NCI-H1105 treated with DMSO at 0.1 percent for 48 hours (cell line): ENCODE measurements at places on chromosomes 12 and 14.

GRCh38 chr12:101051901-101052550 lies 158.0 kb downstream of the SLC5A8 start:
- DNase-seq, result no peak

DNA sequence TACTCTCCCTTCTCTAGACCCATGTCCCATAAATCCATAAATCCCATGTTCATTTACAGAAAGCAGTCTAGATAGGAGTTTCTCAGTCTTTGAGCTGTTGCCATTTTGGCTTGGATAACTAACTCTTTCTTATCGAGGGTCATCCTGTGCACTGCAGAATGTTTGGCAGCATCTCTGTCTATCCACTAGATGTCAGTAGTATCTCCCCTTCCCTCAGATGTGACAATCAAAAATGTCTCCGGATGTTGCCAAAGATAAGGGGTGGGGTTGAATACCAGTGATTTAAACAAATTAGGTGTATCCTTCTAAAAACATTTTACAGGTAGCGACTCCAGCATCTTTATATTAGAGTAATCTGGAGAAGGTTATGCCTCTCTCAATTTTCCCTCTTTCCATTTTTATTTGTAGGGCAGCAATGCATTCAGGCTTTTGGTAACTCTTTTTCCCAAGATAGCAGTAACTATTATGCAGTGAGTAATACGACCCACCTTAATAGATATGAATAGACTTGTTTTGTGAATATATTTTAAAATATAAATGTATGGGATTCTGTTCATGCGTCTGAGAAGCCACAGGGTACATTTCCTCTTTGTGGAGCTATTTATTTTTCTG lies 100.7 kb downstream of the LRRK2 start:
- peak; percentile 83 for DNase-seq

DNA sequence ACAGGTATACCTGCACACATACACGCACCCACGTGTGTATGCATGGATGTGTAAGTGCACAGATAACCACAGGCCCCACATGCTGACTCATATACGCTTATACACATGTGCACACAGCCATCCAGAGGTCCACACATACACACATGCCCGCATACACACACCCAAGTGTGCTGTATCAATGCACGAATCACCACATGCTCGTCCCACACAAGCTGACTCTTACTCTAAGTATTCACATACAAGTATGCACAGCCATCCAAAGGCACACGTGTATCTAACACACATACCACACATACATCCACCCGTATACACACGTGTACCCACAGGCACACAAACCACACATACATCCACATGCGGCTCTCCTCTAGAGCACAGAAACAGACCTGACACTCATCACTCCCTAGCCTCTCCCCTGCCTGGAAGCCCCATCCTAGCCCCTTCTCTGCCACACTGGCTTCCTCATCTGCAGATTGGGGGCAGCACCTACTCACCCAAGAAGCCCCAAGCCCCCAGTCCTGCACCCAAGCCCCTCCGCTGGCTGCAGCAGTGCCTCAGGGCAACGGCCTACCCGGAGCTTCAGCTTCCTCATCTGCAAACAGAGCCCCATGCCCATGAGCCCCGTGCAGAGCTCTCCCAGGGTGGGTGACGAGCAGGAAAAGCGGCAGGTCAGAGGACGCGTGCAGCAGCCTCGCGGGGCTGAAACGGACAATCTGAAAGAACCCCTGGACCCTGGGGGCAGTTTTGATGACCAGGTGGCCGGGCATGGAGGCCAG lies 105.4 kb downstream of the NCOR2 start:
- DNase-seq, result no peak

DNA sequence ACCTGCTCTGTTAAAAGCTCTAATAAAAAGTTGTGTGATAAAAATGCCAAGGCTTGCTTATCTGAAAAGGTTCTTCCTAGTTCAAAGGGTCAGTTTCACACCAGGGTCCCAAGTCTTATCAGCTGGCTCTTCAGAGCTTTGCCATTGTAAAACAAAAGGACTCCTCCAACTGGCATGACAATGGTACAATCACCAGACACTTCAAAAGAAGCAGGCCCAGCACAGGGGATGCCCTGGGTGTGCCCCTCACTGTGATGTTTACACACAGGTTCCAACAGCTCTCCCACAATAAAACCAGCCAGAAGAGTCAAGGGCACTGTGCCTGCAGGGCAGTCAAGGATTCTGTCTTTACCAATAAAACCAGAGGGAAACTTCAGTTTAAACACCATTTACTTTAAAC lies 78.7 kb downstream of the PRICKLE1 start:
- DNase-seq, result no peak

DNA sequence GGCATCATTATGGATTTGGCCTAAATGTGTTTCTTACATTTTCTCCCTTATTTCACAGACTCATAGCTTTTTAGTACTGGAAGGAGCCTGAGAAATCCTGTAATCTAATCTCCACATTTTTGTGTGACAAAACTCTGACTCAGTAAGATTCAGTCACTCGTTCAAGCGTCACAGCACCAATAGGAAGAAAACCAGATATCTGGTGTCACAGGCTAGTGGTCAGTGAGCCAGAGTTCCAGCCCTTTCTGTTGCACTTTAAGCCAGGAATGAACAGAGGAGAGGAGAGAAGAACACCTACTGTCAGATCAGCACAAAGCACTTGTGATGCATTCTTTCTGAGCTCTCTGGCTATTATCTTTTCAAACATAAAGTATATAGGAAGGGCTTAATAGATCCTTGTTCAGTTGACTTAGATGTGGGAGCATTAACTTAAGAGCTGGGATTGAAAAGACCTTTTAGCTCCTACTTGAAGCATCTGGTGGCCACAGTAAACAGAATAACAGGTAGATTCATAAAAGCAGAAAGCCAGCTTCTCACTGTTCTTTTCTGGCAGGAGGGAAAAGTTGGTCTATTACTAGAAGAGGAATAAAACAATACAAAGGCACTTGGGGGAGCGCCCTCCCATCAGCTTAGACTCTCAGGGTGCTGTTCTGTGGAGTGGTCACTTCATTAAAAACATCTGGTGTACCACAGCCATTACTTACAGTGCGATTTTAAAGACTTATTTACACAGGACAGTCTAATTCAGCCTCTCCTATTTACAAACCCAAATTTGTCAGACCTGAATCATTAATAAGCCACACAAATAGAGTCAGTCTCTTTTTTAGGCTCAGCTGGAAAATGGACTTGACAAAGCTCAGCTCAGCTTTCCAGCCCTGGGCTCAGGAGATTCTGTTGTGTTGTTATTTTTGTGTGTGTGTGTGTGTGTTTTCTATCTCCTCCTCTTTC lies 12.2 kb upstream of the NID2 start:
- peak; percentile 22 for DNase-seq

DNA sequence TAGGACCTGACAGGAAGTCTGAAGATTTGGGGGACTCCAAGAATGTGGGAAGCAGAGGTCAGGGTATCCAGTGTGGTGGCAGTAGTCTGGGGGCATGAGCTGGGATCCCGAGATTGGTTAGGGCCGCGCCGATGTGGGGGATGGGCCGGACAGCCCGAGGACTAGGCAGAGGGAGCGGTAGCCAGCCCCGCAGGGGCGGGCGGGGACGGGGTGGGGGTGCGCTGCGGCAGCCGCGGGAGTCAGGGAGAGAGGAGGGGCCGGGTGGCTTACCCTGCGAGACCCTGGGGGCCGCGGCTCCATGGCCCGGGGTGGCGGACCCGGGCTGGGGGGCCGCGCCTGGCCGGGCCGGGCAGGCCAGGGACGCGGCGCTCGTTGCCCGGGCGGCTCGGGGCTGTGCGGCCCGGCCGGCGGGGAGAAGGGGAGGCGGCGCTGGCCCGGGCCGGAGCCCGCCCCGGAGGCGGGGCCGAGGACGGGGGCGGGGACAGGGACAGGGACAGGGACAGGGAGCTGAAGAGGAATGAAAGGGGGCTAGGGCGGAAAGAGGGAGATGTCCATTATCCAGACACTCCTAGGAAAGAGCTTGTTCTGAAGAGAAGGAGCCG lies 5.6 kb downstream of the ZNF385A start:
- DNase-seq, result peak; percentile 14

GRCh38 chr12:47078086-47078395 lies 1.4 kb upstream of the PCED1B start:
- DNase-seq, result no peak

GRCh38 chr12:120581998-120582397 lies 796 bp upstream of the POP5 start:
- no peak for DNase-seq

GRCh38 chr12:119486599-119487154 lies 106.9 kb upstream of the TMEM233 start:
- DNase-seq, result no peak

GRCh38 chr12:93325855-93326254 lies 51.9 kb upstream of the NUDT4 start:
- no peak for DNase-seq

DNA sequence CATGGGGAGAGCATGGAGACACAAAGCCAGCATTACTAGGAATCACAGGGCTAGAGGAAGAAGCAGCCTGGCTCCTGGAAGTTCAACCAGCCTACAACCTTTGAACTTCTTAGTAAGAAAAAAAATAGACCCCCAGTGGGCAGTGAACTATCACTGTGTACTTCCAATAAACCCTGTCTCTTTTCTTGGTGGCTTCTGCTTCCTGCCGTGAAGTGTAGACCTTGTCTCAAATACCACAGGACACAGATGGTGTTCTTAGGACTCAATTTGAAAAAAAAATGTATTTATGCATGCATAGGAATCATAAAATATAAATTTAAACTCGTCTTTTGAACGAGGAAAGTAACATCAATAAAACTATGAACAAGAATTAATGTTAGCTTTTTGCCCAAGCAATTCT lies 3.6 kb upstream of the PTGER2 start:
- no peak for DNase-seq

DNA sequence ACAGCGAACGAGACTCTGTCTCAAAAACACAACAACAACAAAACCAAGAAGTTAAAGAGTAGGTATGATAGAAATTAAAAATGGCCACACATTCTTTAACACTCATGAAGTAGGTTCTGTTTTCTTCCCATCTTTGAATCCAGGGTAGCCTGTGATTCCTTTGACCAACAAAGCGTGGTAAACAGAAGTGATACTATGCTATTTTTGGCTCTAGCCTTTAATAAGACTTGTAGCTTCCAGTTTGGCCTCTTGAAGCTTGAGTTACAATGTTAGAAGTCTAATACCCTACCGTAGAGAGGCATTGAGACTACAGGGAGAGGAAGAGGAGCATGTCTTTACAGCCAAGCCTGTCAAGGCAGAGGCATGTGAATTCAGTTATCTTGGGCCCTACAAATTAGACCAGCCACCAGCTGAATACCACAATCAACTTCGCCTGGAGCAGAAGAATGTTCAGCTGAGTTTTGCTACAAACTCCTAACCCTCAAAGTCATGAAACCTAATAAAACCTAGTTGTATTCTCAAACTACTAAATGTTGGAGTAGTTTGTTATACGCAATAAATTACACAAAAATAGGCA lies 4.9 kb upstream of the NEMF start:
- DNase-seq, result no peak

DNA sequence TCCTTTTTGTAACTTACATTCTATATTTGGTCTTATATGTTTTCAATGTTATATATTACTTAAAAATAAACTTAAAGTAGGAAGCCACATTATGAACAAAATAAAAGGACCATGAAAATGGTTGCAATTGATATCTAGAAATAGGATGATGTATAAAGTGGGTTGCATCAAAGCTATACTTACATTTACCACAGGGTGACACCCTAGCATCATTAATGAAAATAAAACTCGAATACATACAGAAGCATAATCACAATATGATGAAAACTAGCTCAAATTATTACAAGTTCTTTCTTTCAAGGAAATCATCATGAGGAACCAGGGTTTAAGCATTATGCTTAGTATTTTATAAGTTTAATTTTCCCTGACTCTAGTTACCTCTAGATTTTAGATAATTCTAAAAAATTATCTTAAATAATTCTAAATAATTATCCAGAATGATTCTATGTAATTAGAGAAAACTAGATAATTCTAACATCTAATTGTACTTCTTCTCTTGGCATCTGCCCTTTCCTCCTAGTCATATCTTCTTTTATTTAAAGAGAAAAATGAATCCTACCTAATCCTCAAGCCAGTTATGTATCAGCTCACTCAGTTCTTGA lies 31.2 kb downstream of the TAS2R7 start:
- peak; percentile 70 for DNase-seq

DNA sequence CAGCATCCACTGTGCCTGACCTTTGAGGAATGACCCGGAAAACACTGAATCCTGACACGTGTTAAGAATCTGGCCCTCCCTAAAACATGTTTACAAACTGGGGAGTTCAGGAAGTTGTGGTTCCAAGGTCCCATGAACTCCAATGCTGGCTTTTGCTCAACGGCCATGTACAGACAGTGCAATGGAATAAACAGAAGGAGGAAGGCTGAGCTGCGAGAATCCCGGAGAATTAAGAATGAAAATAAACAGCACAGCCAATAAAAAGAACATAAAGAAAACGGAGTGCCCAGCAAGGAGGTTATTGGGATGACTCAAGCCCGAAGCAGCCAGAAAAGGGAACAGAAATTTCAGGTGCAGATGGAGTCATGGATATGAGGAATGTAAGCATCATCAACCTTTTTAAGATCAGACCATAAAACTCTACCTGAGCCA lies 32.3 kb downstream of the BCL11B start:
- DNase-seq, result no peak

DNA sequence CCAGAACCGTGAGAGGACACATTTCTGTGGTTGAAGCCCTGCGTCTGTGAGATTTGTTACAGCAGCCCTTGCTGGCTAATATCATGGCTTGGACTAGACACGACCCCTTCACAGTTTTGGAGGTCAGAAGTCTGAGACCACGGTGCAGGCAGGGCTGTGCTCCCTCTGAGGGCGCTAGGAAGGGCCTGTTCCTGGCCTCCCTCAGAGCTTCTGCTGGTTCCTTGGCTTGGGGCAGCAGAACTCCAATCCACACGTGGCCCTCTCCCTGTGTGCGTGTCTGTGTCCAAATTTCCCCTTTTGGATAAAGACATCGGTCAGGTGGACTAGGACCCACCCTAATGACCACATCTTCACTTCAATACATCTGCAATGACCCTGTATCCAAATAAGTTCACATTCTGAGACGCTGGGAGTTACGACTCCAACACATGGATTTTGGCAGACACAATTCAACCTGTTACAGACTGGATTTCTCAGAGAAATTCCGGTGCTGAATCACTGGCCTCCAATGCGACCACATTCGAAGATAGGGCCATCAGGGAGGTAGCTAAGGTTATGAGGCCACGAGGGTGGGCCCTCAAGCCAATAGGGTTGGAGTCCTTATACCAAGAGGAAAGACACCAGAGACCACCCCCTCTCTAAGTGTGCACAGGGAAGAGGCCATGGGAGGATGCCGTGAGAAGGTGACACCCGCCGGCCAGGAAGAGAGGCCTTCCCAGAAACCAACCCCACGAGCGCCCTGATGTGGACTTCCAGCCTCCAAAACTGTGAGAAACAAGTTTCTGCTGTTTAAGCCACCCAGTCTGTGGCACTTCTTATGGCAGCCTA lies 43.6 kb upstream of the PPP2R5C start:
- no peak for DNase-seq

- no peak for DNase-seq
Observed at GRCh38 chr12:47789712-47790489, 16.9 kb downstream of the SLC48A1 start.

- no peak for DNase-seq
Observed at GRCh38 chr14:55957950-55958349, 160.3 kb upstream of the PELI2 start.

- no peak for DNase-seq
Observed at GRCh38 chr14:95480887-95481226, 35.6 kb downstream of the SYNE3 start.
